ENCODE measurements at places on chromosomes 4 and X. TPM values are rescaled to one million over a fixed set of nuclear protein-coding genes. Genes with fewer than 3 reads are reported as not detected.

DNA sequence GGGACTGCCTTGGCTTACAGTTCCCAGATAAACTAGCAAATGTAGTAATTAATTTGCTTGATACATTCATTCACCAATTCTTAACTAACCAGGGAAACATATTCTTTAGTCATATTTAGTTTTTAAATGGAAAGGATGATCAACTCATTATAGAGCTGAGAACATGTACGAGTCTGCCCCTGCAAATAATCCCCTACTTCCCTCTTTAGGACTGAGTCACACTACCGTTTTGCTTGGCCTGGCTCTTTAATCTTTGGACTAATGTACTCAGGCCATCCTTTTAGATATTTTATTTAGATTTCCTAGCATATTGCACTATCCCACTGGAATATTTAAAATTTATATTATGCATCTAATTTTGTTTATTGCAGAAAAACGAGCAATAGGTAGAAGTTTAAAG lies 105.5 kb upstream of the LCORL start:
- DNase-seq: no peak
- no peaks in the 10 kb centered on the region for H3K27me3 ChIP-seq
- H3K4me1 ChIP-seq: peaks cover 11% of the 10 kb centered on the region
- H3K36me3 ChIP-seq: no peaks in the 10 kb centered on the region
- H3K27ac ChIP-seq: no peak overlapping the region

- no peaks in the 10 kb centered on the region for H3K36me3 ChIP-seq
- H3K27ac ChIP-seq: no peak overlapping the region
- DNase-seq: no peak
- peaks cover 50% of the 10 kb centered on the region for H3K27me3 ChIP-seq
Measured at GRCh38 chrX:109742722-109743121, 9.7 kb upstream of the ACSL4 start.

- H3K27ac ChIP-seq: no peak overlapping the region
- DNase-seq: no peak
- peaks cover 79% of the 10 kb centered on the region for H3K27me3 ChIP-seq
- H3K4me1 ChIP-seq: no peaks in the 10 kb centered on the region
- no peaks in the 10 kb centered on the region for H3K36me3 ChIP-seq
Measured at GRCh38 chrX:153209347-153209746, 30.3 kb downstream of the MAGEA1 start.

- H3K4me1 ChIP-seq: peaks cover 17% of the 10 kb centered on the region
- H3K27me3 ChIP-seq: no peaks in the 10 kb centered on the region
- DNase-seq: peak; percentile 14
- H3K36me3 ChIP-seq: no peaks in the 10 kb centered on the region
- H3K27ac ChIP-seq: no peak overlapping the region
- H3K4me3 ChIP-seq: no peak overlapping the region
Measured at GRCh38 chr4:88583631-88584470, 8.4 kb upstream of the HERC3 start.

GRCh38 chr4:95213366-95213765 lies 335.4 kb downstream of the UNC5C start:
- no peaks in the 10 kb centered on the region for H3K4me1 ChIP-seq
- H3K27ac ChIP-seq: no peak overlapping the region
- no peaks in the 10 kb centered on the region for H3K36me3 ChIP-seq
- peaks cover 13% of the 10 kb centered on the region for H3K27me3 ChIP-seq

DNA sequence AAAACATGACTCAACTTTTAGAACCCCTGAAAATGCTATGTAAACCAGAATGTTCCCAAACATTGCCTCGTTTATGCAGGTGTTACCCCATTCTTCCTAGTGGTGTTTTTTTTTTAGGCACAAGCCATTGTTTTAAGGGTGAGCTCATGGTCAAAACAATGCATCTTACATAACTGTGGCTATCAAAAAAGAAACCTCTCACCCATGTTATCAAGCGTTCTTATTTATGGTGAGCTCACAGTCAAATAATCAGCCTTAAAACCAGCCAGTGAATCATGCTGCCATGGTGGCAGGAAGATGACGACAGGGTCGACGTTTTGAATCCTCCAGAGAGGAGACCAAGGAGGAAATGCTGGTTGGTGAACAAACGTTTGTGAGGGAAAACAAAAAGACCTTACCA lies 195.2 kb downstream of the KDR start:
- peak; percentile 32 for DNase-seq
- no peak overlapping the region for H3K4me3 ChIP-seq
- H3K36me3 ChIP-seq: no peaks in the 10 kb centered on the region
- no peaks in the 10 kb centered on the region for H3K27me3 ChIP-seq
- H3K4me1 ChIP-seq: peaks cover 9% of the 10 kb centered on the region

Gene SFRP2
- total RNA-seq: not detected

Gene PPARGC1A
- 0.12 TPM for total RNA-seq

Gene TMEM187
- 10.9 TPM for total RNA-seq

Gene TMSB15A
- not detected for total RNA-seq

Gene TLR7
- not detected for total RNA-seq
